Posterior vena cava (tissue), 2 donors: ENCODE measurements at places on chromosomes 1 and 21. TPM values are rescaled to one million over a fixed set of nuclear protein-coding genes. Genes with fewer than 3 reads are reported as not detected.
A peak's percentile ranks its signal among the peaks of the same experiment; 100 is the strongest.

Gene AMY1B
- total RNA-seq: not detected

Gene CHI3L1
- total RNA-seq: 30.3 TPM

Gene PDC
- not detected for total RNA-seq

Gene DONSON
- total RNA-seq: 5.1 TPM

Gene BACE2
- 102 TPM for total RNA-seq

Gene EPHX1
- 58.9 TPM for total RNA-seq

Gene S100A7A
- total RNA-seq: not detected

Gene LCE1E
- not detected for total RNA-seq

Gene LCE3D
- not detected for total RNA-seq

Gene IFI44
- 51.4 TPM for total RNA-seq

Gene LHX8
- not detected for total RNA-seq

Gene KRTAP19-7
- not detected for total RNA-seq

Gene CD1E
- not detected for total RNA-seq

DNA sequence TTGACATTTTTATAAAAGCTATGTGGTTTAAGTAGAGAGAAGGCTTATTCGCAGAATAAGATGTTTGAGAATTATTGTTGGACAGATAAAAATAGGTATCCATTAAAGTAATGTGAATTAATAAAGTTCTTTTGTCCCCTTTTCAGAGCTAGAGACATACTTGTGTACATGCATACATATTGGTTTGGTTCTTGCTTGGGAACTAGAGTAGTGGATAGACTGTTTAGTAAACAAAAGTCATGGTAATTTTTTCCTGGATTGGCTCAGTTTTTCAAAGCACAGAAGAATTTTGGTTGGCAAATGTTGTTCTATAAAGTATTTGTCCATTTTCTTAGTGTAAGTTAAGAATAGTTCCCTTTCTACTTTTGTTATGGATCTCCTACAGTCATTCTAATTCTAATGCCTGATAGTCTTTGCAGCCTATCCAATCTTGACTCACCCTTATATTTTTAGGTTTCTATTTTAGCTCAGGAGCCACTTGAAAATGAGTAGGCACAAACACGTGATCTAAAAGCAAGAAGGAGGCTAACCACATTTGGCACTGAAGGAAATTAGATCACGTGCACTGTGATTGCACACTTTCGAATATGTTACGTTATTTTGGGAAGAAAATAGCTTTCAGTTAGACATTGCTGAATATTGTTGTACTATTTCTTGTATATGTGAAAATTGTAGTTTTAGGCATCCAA lies 47.0 kb downstream of the RABGAP1L start:
- no peak for DNase-seq

GRCh38 chr21:44426663-44427191 lies 28.6 kb upstream of the LRRC3 start:
- DNase-seq: peak; percentile 77

GRCh38 chr1:114755006-114755931 lies 2.5 kb downstream of the CSDE1 start:
- no peak for DNase-seq

GRCh38 chr1:229381234-229381633 lies 38.4 kb upstream of the CCSAP start:
- DNase-seq: no peak

GRCh38 chr1:117534995-117535467 lies 70.8 kb upstream of the TENT5C start:
- no peak for DNase-seq

DNA sequence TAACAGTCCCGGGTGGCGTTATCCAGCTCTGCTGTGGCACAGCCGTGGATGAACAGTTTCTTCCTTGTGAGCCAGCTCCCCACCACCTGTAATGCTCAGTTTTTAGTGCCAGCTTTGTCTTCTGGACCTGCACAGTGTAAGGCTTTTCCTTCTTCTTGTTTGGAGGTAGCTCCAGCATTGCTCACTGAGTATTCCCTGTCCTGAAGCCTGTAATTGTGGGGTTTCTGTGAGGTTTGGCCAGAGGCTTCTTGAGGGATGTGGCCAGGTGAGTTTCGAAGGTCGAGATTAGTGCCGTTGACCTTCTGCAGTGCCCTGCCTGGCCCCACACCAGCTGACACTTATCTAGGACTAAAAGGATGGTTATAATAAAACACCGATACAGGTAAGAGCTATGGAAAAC lies 75.0 kb downstream of the PBX1 start:
- DNase-seq: no peak

- no peak for DNase-seq
These were observed 145.1 kb upstream of the CTTNBP2NL start for GRCh38 chr1:112250892-112251291.

DNA sequence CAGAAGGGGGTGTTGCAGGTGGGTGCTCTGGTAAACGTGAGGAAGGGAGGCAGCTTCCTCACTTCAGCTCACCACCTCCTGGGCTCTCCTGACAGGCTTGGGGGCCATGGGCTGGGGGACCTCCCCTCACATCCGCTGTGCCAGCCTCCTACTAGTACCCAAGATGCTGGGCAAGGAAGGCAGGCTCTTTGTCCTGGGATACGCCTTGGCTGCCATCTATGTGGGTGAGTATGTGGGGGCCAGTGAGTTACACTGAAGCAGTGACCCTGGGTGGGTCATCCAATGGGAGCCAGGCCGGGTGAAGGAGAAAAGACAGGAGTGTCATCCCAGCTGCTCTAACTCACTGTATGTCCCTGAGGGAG lies 5.7 kb downstream of the DCST1 start:
- no peak for DNase-seq

- DNase-seq: no peak
These were observed 4.7 kb upstream of the CCSAP start for GRCh38 chr1:229347528-229347927.

- peak; percentile 84 for DNase-seq
These were observed 20.4 kb upstream of the GNG12 start for GRCh38 chr1:67853704-67854103.

DNA sequence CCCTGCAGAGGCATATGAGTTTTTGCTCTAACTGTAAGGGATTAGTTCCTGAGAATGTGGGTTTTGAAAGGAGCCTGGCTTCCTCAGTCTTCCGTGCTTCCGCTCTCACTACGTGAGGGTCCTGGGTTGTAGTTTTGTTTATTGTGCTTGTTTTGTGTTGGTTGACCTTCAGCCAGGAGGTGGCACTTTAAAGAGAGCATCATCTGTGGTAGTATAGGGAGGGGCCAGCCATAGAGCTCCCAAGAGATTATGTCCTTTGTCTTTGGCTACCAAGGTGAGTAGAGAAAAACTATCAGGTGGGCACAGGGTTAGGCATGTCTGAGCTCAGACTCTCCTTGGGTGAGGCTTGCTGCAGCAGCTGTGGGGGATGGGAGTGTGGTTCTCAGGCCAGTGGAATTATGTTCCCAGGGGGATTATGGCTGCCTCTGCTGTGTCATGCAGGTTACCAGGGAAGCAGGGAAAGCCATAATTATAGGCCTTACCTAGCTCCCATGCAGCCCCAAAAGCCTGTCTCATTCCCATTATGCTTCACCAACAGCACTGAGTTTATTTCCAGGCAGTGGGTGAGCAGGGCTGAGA lies 23.5 kb downstream of the CYP4B1 start:
- no peak for DNase-seq

GRCh38 chr1:169345511-169345910 lies 22.1 kb downstream of the NME7 start:
- DNase-seq: no peak

DNA sequence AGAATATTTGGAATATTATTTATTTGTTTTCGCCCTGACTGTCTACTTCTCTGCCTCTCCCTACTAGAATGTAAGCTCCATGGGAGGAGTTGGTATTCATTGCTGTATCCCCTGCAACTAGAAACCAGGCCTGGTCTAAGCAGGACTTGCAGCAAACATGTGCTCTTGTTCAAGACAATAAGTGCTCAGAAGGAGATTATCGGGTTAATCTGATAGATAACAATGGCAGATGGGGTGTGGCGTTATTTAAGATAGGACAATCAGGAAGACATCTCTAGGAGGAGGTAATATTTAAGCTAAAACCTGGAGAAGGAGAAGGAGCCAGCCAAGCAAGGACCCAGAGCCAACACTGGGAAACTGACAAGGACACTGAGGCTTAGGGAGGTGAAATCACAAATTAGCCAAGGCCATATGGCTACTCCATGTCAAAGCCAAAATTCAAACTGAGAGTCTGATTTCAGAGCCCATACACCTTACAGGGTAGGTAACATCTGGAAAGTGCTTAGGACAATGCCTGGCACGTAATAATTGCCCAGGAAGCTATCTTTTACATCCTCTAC lies 41.5 kb downstream of the STYXL2 start:
- no peak for DNase-seq

GRCh38 chr1:33626801-33627200 lies 154.4 kb downstream of the ZSCAN20 start:
- DNase-seq: no peak

- no peak for DNase-seq
These were observed 3.8 kb upstream of the RYR2 start for GRCh38 chr1:237038211-237038610.

DNA sequence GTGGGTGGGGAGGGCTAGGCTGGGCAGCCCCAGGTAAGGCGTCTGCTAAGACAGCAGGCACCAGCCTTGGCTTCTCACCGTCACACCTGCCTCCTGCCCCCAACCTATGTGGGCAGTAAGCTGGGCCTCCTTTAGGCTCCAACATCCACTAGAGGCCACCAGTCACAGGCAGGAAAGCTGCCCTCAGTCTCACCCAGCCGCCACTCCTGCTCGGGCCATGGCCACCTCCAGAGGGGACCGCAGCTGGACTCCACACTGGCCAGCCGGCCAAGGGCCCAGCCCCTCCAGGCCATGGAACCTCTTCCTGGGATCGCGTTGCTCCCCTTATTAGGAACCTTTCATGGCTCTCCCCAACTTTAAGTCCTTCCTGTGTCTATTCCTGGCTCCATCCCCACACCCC lies 74.5 kb downstream of the MRPL37 start:
- DNase-seq: no peak

DNA sequence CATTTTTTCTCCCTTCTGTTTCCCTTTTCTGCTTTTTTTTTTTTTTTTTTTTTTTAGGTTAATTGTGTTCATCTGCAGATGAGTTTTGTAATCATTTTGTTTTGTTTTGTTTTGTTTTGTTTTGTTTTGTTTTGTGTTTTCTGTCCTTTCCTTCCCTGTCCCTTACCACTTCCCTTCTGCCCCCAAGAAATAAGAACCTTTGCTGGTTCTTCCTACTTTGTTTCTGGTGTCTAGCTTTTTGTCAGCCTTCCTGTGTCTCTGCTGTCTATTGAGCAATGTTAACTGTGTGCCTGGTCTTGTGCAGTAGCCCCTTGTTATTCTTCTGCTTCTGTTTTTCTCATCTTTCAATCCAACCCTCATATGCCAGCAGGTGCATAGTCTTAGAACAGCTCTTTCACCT lies 46.0 kb downstream of the MPZL1 start:
- DNase-seq: no peak

GRCh38 chr21:27759091-27759659 lies 792.3 kb upstream of the ADAMTS5 start:
- no peak for DNase-seq

- DNase-seq: peak; percentile 89
These were observed 425.7 kb upstream of the USP24 start for GRCh38 chr1:55640708-55641473.

DNA sequence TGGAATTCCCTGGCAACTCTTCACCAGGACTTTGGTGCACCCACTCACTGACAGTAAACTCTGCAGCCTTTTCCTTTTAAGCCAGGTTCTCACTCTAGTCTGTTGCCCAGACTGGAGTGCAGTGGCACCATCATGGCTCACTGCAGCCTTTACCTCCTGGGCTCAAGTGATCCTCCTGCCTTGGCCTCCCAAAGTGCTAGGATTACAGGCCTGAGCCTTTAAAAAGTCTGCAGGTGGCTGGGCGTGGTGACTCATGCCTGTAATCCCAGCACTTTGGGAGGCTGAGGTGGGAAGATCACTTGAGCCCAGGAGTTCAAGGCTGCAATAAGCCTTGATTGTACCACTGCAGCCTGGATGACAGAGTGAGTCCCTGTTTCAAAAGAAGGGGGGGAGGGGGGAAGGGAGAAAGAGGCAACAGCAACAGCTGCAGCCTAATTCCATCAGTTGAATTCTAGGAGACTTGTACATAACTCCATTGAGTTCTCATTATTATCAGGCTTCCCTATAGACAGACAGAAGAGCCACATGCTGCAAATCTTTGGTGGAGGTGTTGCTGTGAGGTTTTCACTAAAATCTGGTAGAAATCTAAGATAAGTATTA lies 8.1 kb upstream of the HNRNPR start:
- no peak for DNase-seq

DNA sequence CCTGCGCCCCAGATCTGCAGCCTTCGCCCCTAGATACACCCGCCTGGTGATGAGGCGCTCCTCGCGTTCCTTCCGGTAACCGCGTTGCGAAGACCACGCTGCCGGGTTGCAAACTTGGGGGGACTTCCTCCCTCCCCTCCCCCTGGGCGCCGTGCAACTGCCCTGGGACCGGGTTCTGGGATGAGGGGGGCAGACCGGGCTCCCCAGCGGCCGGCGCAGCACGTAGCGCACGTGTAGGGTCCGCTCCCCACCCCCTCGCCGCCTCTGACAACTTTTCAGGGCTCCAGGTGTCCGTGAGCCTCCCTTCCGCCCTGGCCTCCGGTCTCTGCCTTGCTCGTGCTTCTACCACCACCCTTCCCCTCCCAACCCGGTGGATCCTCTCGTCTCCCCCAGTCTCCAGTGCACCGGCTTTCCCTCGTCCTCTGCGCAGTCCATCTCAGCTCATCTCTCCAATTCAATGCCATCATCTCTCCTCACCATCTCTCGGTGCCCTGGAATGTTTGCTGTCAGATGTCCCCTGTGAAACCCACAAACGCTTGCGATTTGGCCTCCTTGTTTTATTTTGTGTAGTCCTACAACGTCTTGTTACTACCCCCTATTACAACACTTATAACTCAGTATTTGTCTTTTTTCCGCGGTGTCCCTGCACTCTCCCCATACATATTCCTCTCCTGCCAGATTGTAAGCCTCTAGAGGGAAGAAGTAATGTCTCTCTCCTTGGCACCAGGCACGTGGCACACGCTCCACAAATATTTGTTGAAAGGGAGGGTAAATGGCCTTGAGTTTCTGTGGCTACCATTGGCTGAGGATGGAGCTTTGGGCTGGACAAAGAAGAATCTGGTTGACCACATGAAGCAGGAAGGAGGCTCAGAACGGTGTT lies 782 bp downstream of the PCAT6 start:
- no peak for DNase-seq

DNA sequence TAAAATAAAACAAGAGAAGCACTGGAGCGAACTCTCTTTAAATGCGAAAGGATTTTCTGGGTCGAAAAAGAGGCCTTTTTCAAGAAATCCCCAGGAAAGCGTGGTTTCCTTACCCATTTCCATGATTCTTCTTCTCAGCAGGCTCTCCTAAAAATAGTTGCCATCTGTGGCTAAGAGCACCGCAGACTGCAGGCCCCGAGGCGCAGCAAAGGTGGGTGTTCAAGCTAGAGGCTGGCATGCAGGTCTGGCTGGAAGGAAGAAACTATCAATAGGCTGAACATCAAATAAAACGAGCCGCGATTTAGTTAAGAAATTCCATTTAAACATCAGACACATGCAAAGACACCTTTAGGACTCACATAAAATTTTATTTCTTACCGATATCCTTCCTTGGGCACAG lies 135.1 kb downstream of the ADAMTS1 start:
- no peak for DNase-seq
